ENCODE measurements at places on chromosomes 12 and 14.

DNA sequence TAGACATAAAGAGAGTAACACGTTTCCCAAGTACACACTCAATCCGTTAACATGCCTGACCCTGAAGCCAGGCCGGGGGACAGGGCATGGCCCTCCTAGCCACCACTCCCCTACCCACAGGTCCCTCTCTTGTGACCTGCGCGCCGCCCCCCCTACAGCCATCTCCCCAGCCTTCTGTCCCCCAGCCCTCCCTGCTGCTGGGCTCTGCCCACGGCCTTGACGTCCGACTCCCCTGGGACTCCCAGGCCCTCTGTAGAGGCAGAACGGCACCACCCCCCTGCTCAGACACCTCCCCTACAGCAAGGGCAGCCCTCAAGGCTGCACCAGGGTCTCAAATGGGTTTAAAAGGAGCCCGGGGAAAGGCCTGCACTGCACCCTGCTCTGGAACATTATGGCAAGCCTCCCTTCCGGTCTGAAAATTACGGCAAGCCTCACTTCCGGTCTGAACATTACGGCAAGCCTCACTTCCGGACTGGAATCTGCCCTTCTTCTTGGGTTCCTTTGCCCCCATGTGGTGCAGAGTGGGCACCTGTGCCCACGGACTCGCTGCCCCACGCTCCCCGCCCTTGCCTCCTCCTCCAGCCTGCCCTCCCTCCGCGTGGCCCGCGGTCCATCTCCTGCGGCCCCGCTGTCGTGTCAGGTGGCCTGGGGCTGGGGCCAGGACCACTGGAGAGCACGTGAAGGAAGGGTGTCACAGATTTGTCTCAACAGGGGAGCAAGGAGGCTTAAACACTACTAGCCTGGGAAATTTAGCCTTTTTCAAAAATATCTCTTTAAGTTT, 77.6 kb downstream of the MOK start:
- DNase-seq = no peak

GRCh38 chr12:111014547-111014946, 94.2 kb upstream of the MYL2 start:
- DNase-seq = no peak

GRCh38 chr14:19743256-19743655, at the start of gene OR4Q3:
OR4Q3 (plus strand) TSS chr14:19743571.
- no peak for DNase-seq

DNA sequence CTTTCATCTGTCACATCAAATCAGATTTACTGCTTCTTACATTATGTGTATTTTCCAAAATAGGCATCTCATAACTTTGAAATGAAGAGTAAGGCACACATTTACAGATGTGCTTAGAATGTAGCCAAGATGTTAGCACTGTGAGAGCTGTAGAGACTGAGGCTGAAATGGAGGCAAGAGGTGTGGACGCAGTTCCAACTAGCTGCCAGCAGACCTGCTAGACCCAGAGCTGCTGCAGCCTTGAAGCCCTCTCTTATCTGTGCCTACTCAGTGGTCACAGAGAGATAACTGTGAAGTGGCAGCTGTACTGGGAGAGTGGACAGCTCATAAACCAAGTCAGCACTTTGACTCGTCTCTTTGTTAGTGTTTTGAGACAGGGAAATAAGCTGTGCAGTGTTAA, 470.9 kb downstream of the CCER1 start:
- DNase-seq = no peak

DNA sequence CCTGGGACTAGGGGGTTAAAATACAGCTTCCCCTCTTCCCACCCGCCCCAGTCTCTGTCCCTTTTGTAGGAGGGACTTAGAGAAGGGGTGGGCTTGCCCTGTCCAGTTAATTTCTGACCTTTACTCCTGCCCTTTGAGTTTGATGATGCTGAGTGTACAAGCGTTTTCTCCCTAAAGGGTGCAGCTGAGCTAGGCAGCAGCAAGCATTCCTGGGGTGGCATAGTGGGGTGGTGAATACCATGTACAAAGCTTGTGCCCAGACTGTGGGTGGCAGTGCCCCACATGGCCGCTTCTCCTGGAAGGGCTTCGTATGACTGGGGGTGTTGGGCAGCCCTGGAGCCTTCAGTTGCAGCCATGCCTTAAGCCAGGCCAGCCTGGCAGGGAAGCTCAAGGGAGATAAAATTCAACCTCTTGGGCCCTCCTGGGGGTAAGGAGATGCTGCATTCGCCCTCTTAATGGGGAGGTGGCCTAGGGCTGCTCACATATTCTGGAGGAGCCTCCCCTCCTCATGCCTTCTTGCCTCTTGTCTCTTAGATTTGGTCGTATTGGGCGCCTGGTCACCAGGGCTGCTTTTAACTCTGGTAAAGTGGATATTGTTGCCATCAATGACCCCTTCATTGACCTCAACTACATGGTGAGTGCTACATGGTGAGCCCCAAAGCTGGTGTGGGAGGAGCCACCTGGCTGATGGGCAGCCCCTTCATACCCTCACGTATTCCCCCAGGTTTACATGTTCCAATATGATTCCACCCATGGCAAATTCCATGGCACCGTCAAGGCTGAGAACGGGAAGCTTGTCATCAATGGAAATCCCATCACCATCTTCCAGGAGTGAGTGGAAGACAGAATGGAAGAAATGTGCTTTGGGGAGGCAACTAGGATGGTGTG, 1.9 kb downstream of the GAPDH start:
- DNase-seq = no peak

GRCh38 chr12:62517887-62518286, 51.3 kb downstream of the MON2 start:
- no peak for DNase-seq

- DNase-seq = no peak
Measured at GRCh38 chr14:27078191-27078590, 480.4 kb upstream of the NOVA1 start.

DNA sequence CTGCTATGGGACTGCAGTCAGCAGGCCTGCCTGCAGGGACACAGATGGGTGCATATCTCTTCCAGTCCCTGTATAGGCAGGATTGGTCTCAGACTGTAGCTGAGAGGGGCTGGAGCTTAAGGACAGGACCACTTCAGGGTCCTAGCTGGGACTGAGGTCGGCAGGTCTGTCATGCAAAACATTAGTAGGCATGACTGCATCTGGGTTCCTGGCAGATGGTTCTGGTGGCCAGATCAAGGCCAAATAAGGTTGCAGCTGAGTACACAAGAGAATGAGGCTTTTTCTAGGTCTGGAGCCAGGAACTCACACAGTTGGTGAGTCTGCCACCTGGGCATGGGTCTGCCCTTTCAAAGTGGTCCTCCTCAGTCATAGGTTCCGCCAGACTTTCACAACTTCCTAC, 155.8 kb downstream of the TPH2 start:
- no peak for DNase-seq

- DNase-seq = no peak
Measured at GRCh38 chr12:106179086-106179485, 40.3 kb upstream of the NUAK1 start.

GRCh38 chr12:118288174-118288573, 84.5 kb downstream of the TAOK3 start:
- no peak for DNase-seq

- no peak for DNase-seq
Measured at GRCh38 chr12:2247596-2247995, 194.8 kb downstream of the CACNA1C start.

GRCh38 chr12:122851820-122852219, 16.6 kb downstream of the HIP1R start:
- DNase-seq = no peak

DNA sequence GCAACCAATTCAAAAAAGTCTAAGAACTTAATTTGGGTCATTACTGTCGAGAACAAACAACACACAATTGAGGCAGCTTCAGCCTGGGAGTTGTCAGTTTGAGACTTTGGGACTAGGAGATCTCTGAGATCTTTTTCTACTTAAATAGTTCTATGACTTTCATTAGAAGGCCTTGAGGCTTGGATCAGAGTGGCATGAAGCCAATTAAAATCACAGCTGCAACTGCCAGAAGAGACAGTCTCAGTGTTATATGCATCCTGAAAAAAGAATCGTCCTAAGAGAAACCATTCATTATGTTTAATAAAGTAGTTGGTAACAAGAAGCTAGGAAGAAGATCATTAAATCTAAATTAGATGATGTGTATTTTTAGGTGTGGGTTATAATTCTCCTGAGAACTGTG, 170.8 kb upstream of the RASSF8 start:
- DNase-seq = no peak

DNA sequence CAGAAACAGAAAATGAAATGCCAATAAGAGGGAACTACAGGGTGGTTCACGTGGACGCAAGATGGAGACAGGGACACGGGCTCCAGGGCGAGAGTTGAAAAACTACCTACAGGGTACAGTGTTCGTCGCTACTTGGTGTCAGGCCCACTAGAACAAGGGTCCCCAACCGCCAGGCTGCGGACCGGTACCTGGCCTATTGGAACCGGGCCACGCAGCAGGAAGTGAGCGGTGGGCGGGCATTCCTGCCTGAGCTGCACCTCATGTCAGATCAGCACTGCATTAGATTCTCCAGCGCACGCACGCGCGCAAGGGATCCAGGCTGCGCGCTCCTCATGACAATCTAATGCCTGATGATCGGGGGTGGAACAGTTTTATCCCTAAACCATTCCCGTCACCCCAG, 14.8 kb downstream of the INF2 start:
- no peak for DNase-seq

Measured in coronary artery (tissue), 2 donors.